ENCODE measurements at places on chromosomes 6 and 20. TPM values are rescaled to one million over a fixed set of nuclear protein-coding genes. Genes with fewer than 3 reads are reported as not detected.

PPP1R3D gene
- 6.3 TPM for total RNA-seq

TBC1D7 gene
- 22.2 TPM for total RNA-seq

RSPO4 gene
- 0.24 TPM for total RNA-seq

COL9A1 gene
- total RNA-seq: 1.9 TPM

ZNF831 gene
- total RNA-seq: 0.14 TPM

CLIC5 gene
- 125 TPM for total RNA-seq

SULF2 gene
- 28.4 TPM for total RNA-seq

SAMD10 gene
- total RNA-seq: 3.3 TPM

CCN5 gene
- total RNA-seq: 99.6 TPM

GSTA5 gene
- total RNA-seq: not detected

FAXC gene
- total RNA-seq: not detected

NTSR1 gene
- total RNA-seq: not detected

PTCHD4 gene
- 0.61 TPM for total RNA-seq

E2F1 gene
- total RNA-seq: 0.45 TPM

SLC52A3 gene
- 0.71 TPM for total RNA-seq

ZBTB12 gene
- total RNA-seq: 3.0 TPM

CCND3 gene
- 62.5 TPM for total RNA-seq

STMND1 gene
- not detected for total RNA-seq

PNLDC1 gene
- total RNA-seq: not detected

BPI gene
- 0.28 TPM for total RNA-seq

TAF11 gene
- total RNA-seq: 20.2 TPM

HLA-DRB5 gene
- total RNA-seq: 56.6 TPM

FNDC11 gene
- total RNA-seq: not detected

PFDN4 gene
- total RNA-seq: 26.1 TPM

POU5F1 gene
- total RNA-seq: 1.0 TPM

GPSM3 gene
- 7.5 TPM for total RNA-seq

CSTF1 gene
- 23.2 TPM for total RNA-seq

PI3 gene
- not detected for total RNA-seq

SERPINB6 gene
- 181 TPM for total RNA-seq

KIF25 gene
- total RNA-seq: not detected

FAM8A1 gene
- total RNA-seq: 21.2 TPM

JAG1 gene
- 29.4 TPM for total RNA-seq

NKAIN2 gene
- total RNA-seq: 1.3 TPM

All from right cardiac atrium (tissue), 5 donors.